ENCODE measurements at places on chromosomes 12 and 14.
A peak's percentile ranks its signal among the peaks of the same experiment; 100 is the strongest.

- DNase-seq: peak; percentile 39
Observed at GRCh38 chr14:36675581-36675980, 13.9 kb downstream of the PAX9 start.

- DNase-seq: no peak
Observed at GRCh38 chr12:103696101-103696500, 109.0 kb downstream of the STAB2 start.

GRCh38 chr14:75589931-75590330 is 11.5 kb downstream of the FLVCR2 start:
- DNase-seq: no peak

GRCh38 chr12:100857418-100857817 is 62.8 kb downstream of the ANO4 start:
- no peak for DNase-seq

- DNase-seq: no peak
Observed at GRCh38 chr12:30691122-30691879, 4.4 kb downstream of the IPO8 start.

- peak; percentile 72 for DNase-seq
Observed at GRCh38 chr14:95463171-95463901, 53.1 kb downstream of the SYNE3 start.

GRCh38 chr12:27009881-27010301 is 4.3 kb downstream of the TM7SF3 start:
- DNase-seq: no peak

GRCh38 chr14:62158779-62159178 is 396.6 kb downstream of the SNAPC1 start:
- DNase-seq: no peak

Data from MM.1S (cell line).